ENCODE measurements at places on chromosomes 5 and 9.

DNA sequence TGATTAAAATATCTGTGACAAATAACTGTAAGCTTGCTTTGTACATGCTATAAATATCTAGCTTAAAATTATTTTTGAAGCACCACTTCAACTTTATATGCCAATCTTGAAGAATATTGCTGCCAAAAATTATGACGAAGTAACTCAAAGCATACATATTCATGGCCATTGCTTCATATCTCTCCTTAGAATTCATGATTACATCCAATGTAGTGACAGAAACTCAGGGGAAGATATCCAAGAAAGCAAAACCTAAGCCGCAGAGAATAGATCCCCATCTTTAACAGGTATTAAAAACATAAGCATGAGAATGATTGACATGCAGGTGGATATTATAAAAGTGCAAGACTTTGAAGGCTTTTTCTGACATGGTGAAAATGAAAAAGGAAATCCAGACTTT, 100.8 kb upstream of the PLPPR1 start:
- DNase-seq: no peak

GRCh38 chr5:75736273-75736672, 19.0 kb upstream of the POC5 start:
- no peak for DNase-seq

DNA sequence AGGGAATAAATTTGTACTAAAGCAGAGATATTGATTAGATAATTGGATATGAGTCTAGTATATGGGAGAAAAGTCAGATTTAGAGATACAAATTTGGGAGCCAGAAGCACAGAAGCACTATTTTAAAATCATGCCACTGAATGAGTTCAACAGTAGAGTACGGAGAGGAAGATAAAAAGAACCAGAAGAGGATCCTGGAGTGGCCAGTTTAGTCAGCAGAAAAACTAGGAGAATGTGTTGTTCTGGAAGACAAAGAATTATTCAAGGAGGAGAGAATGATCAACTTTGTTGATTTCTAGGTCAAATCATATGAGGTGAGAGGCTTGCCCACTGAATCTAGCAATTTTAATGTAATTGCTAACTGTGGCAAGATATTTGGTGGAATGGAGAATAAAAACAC, 67.0 kb downstream of the NIPBL start:
- DNase-seq: no peak

DNA sequence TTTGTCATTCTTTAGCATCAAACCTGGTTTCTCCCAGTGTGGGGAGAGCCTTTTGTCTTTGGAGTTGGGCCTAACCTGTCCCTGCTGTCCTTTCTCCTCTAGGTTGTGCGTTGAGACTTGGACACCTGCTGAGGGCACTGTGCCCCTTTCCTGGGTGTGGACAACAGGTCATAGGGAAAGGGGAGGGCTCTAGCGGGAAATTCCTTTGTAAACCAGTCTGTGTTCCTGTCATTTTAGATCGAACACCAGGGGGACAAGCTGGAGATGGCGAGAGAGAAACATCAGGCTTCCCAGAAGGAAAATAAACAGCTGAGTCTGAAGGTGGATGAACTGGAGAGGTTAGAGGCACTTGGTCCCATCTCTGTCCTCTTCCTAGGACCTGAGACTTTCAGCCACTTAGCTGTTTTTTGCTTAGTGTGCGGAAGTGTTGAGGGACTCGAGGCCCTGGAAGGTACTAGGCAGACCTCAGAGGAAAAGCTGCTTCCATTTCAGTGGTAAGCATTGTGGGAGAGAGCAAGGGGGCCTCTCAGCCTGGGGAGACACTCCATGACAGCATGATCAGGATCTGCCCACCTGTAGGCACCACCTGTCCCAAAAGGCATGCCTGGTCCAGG, 8.6 kb upstream of the GLE1 start:
- no peak for DNase-seq

DNA sequence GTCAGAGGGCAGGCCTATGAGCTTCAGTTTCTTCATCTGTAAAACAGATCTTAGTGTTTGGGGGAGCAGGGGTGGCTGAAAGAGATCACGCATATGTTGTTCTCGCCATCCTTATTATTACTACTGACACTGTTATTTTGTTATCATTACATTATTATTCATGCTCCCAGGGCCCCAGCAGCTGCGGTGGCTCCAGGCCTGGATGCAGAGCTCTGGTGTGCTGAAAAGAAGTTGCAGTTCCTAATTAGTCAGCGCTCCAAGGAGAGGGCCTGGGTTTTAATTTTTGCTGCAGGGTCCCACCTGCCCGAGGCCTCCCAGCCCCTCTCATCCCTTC, 19.5 kb downstream of the CXXC5 start:
- DNase-seq: no peak

DNA sequence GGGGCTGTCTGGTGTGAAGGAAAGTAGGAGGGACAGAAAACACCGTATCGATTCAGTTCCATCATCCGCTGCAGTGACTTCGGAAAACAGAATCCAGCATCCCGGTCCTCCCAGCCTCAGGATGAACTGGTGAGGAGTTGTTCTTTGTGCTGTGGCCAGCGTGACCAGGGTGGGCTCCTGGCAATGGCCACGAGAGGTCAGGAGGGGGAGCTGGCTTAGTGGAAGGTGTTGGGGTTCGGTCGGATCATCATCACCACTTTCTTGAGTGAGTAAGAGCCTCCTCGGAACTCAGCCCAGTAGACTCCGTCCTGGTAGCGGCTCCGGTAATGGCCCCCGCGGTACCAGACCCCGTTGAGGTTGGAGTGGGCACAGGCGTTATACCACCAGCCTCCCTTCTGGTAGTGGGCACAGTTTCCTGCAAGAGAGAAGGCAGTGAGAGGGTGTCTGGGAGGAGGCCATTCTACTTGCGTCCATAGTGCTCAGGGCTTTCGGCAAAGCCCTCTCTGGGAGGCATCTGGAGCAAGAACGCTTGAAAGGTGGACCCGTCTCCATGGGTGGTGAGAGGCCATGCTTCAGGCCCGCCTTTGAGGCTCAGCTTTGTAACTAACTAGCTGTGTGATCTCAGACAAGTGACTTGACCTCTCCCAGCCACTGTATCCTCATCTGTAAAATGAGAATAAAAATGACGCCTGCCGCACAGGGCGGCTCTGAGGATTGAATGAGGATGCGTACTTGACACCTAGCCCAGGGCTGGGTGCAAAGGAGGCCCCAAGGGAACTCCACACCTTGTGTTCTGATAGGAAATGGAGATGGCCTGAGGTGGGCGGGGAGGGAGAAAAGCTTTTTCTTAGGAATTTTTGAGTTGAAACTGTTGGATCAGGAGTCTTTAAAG, 33.5 kb downstream of the ANGPTL2 start:
- DNase-seq: no peak

DNA sequence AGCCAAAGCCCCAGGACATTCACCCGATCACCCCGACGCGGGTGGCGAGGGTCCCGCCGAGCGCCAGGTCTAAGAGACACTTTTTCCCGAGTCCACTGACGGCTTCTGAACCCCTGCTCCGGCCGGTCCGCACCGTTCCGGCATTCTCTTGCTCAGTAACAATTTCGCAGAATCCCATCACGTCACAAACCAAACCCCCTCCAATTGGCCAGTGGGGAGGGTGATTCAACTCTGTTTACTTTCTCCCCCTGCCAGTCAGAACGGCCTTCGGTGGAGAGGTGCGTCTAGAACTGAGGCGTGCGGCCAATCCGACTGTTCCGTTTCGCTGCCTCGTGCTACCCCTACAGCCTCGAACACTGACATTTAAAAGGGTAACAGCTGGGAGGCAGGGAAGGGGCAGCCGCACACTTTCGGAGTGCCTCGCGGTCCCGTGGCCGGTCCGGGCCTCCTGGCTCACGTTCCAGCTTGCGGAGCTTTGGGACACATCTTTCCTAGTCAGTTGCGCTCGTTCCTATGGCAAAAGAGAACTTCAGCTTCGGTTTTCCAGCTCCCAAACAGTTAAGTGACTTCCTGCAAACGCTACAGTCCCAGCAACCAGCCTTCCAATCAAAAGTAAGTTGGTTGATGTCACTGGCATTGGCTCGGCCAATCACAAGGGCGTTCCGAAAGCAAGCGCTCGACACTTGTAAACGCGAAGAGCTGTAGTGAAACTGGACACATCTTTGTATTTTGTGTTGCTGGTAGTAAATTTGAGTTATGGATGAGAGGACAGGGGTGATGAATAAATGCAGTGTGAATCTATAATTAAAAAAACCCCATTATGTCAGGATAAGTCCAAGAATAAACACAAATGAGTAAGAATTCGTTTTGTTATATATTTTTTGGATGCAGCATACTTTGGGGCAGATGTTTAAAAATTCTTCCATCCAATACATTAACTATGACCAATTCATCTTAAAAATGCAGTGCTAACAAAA, at the start of gene KLF9:
KLF9 (minus strand) TSS at position 859 of the 977 bp plus-strand sequence. CDS start 1,294 bp downstream, outside the sequence.
- DNase-seq: peak; percentile 71

DNA sequence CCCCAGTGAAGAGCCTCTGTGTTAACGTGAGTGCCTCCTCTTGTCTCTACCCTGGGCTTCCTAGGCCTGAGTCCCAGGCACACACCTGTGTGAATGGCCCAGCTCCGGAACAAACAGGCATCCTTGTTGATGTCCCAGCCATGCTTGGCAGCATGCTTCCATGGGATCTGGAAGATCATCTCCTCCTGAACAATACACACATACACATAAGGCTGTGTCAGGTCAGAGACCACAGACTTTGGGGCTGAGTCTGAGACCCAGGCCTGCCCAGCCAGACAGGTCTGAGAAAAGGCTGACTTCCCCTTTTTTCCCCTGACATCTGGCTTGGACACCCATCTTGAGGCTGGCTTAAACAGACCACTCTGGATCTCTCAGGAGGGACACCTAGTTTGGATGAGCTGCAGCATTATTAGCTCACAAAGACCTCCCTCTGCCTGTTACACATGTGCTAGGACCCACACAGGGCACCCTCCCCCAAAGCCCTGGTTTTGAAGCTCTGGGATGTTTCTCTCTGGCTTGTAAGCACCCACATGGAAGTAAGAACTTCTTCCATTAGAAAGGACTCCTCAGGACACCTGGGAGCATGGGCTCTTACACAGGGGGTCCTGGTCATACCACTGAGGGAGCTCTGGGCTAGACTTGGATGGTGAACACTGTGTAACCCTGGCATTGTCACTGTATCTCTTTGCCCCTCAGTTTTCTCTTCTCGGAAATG, 2.6 kb downstream of the IRF1 start:
- no peak for DNase-seq

Data from activated CD8-positive, alpha-beta memory T cell treated with anti-CD3 and anti-CD28 coated beads for 1 hour (primary cell).